ENCODE measurements at places on chromosomes 3 and 15. TPM values are rescaled to one million over a fixed set of nuclear protein-coding genes. Genes with fewer than 3 reads are reported as not detected.

Gene ACKR2
- total RNA-seq, result 1.1 TPM

Gene GOLGA8O
- 0.76 TPM for total RNA-seq

DNA sequence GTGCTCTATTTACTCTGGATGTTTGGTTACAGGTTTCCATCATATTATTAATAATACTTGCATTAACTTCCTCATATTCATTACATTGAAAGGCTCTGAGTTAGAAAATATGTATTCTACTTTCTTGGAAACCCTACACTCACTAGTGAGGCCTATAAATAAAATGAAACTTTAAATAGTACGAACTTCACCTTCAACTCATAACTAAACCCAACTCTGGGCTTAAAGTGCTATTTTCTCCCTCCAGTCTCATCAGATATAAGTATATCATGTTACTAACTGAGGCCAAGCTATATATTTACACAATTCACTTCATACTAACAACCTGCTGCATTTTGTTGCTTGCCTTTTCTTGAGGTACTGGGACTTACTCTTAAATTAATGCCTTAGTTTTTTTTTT, 306.7 kb downstream of the TIGIT start:
- no peak for DNase-seq

DNA sequence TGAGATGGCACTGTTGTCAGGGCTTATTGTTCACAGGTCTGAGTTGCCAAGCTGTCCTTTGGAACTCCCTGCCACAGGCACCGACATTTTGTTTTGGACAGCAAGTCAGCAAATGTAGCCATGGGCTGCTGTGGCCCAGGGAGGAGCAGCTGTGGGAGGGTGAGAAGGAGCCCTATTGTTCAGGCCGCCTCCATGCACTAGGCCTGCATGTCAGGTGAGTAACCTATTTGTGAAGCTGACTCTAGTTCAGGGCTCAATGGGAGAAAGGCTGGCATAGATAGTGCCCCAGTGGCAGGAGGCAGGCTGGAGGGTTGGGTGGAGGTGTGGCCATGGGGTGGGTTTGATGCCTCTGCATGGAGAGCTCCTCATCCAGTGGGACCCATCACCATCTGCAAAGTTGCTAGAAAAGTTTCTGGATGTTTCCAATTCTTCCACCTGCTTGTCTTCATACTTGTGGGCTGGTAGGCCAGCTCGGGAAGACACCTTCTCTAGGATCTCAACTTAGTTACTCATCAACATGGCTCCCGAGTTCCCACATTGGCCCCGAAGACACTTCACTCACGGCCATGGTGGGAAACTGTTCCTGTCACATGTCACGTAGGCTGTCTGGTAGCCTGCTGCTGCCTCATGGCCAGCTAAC, 19.5 kb downstream of the AMOTL2 start:
- no peak for DNase-seq

DNA sequence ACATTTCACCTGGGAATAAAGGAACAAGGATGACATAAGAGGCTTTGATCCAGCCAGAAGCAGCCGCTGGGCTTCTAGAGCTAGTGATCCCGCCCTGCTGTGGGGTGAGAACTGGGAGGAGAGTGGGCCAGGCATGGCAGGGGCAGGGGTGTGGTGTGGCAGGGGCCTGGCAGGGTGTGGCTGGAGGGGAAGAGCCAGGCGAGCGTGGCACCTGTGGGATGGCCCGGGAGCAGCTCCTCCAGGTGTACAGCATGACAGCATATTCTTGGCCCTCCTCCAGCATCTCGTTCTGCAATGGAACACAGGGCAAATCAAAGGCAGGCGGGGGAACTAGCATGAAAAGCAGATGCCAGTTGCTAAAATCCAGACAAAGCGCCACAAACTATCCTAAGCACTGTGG, 35.5 kb downstream of the CYFIP1 start:
- DNase-seq, result peak; percentile 82

DNA sequence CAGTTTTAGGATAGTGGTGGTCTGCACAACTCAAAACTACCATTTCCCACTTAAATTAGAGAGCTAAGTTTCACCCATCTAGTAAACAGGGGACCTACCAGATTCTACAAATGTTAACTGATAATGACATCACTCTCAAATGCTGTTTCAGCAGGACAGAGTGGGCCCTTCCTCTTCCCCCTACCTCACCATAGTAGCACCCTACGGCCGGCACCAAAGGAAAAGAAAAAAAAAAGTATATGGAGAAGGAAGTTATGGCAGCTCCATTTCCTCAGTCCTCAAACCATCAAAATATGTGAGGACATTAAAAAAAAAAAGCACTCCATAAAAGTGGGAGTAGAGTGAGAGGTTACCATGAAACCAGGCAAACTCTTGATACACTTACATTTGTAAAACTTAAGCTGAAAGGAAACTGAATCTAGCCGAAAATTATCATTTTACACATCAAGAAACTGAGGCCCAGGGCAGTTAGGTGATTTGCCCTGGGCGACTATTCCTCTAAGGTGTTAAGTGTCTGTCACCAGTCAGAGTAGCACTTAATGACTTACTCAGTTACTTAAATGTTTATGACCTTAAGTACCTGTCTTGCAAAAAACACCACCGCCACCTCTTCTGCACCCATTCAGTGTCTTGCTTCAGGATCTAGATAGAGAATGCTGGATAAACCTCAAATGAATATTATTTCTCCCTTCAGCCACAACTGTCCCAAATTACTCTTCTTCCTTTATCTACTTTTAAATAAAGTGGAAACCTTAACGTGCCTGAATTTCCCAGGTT, 2.7 kb downstream of the MSL2 start:
- DNase-seq, result no peak

DNA sequence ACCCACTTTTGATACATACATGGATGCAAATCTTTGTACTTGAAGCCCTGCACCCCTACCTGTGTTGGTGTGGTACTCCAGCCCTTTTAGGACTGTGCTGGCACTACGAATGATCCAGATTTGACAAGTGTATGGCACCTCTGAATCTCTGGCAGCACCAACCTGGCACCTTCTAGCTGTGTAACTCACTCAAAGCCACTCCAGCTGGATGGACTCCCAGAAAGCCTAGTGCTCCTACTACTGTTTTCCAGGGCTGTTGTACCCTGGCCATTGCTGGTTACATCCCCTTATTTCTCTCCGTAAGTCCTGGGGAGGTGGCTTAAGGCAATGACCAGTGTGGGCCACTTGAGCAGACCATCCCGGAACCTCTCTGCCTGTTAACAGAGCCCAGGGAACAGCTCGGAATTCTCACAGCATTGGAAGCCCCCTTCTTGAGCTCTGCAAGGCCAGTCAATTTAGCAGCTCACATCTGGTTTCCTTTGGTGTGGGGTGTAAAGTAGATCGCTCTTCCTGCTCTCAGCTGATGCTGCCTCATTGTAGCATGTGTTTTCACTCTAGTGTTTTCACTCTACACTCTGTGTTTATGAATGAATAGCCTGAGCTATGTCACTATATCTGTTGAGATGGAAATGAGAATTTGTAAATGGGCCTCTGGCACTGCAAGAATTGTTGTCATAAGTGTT, 12.2 kb downstream of the CALML4 start:
- no peak for DNase-seq

DNA sequence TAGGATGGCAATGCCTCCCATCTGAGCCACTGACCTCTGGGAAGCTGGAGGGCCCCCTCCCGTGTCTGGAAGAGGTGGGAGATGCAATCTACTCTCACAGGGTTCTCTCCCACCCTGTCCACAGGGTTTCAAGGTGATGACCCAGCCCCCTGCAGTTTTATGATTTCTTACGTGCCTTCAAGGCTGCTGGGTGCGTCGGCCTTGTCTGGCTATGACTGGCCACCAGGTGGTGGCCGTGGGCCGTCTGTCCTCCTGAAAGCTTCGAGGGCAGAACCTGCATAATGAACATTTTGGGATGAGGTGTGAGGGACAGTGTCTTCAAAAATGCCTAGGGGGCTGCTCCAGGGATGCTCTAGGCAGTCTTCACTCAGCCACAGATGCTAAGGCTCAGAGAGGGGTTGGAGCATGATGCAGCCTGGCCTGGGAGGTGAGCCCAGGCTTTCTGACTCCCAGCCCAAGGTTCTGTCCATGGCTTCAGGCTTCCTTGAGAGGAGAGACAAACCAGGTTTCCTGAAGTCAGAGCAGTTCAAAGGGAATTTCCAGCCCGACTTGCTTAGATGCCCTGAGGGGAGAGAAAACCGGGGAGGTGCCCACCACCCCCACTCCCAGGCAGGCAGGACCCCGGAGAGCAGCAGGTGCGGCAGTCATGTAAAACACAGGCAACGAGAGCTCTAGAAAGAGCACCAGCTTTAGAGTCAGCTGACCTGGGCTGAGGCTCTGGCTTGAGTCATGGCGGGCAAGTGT, 18.7 kb downstream of the ISG20 start:
- no peak for DNase-seq

DNA sequence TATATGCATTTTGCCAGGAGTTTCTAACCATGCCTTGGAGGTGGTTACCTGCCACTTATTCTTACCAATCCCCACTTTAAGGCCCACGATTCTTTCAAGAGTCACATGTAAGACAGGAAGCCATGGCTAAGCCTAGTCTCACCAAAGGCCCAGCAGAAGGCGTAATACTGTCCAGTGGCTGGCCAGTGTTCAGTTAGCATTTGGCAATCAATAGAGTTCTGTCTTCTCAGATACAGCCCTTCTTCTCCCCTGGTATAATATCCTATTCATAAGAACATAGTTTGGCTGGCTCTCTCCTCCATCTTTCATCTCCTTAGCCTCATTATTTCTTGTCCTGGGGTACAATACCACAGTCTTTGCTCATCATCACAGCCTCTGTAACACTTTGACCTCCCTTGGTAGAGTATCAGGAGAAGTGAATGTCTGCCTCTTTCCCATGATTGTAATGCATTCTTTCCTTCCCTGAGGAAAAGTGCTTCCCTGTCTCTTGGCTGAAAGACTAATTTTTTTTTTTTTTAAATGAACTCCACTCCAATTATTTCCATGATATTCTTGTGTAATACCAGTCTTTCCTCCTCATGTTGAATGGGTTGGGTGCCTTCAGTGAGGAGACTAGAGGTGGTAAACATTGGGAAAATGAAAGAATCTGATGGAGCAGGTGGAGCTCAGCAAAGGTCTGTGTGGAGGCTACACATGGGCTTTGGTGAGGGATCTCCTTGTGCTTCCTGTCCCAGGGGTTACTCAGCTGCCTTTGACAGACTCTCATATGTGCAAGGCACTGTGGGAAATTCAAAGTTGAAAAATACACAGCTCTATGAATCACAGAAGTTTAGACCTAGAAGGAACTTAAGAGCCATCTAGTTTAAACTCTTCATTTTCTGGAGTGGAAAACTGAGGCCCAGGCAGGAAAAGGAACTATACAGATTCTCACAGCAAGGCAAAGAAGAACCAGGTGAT, 218.2 kb downstream of the P3H2 start:
- no peak for DNase-seq

GRCh38 chr3:39106281-39106811, 1.1 kb downstream of the GORASP1 start:
- DNase-seq, result peak; percentile 15

DNA sequence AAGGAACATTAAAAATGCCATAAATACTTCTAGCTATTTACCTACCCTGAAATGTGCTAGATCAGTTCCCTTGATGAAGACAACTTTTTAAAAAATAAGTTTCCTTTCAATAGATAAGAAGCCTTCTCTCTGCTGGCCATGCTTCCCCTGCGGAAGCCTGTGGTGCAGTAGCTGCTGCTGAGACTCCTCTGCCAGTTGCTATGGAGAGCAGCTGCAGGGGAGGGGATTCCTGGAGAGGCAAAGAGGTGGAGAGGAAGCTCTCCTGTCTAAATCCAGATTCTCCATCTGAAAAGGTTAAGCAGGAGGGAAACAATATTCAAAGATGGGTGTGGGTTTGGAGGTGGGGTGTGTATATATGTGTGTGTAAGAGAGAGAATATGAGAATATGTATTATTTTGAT, 69.8 kb upstream of the BFSP2 start:
- no peak for DNase-seq

GRCh38 chr3:26292780-26293179, 329.8 kb upstream of the LRRC3B start:
- no peak for DNase-seq

DNA sequence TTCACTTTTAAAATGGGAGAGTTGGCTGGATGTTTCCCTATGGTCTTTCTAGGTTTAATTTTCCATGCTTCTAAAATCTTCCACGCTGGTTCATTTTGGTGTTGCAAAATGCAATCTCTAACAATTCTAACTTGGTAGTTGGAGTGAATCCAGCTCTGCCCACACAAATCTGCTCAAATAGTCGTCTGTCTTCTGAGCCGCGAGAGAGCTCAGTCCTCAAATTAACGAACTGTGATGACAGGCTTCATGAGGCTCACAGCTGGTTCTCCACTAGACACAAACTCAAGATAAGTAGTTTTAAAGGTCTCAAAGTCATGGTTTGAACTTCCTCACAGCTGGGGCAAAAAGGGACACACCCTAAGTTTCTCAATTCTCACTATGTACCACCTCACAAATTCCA, 178.6 kb upstream of the LYSMD4 start:
- no peak for DNase-seq

GRCh38 chr3:131067983-131068382, 41.3 kb downstream of the NEK11 start:
- DNase-seq, result no peak

DNA sequence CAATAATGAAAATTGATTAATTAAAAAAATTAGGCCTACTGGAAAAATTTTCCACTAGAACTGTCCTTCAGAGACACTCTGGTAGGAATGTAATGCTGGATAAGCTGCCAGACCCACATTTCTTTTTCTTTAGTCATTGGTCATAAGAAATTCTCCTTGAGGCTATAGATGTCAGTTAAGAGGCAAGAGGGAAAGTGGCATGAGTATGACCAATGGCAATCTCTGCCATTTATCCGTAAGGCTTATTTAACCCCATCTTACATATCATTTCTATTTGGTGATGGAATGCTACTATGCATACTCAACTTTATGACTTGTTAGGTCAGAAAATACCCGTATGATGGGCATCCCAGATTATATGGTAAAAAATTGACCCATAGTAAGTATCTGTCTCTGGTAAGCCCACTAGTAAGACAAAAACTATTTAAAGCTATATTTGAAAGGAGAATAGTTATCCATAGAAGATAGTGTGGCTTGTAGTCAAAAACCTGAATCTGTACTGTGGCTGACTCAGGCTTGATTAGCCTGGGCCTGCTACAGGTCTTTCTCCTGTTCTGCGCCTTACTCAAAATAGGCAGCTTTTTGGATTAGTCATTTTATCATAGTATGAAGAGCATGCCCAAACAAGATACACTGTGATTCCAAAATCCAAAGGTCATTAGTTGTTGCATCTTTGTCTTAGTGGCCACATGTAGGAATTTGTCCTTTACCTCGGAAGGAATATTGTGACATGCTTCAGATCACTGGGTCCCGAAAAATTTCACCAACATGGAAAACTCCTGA, 314.7 kb downstream of the PYDC2 start:
- no peak for DNase-seq

DNA sequence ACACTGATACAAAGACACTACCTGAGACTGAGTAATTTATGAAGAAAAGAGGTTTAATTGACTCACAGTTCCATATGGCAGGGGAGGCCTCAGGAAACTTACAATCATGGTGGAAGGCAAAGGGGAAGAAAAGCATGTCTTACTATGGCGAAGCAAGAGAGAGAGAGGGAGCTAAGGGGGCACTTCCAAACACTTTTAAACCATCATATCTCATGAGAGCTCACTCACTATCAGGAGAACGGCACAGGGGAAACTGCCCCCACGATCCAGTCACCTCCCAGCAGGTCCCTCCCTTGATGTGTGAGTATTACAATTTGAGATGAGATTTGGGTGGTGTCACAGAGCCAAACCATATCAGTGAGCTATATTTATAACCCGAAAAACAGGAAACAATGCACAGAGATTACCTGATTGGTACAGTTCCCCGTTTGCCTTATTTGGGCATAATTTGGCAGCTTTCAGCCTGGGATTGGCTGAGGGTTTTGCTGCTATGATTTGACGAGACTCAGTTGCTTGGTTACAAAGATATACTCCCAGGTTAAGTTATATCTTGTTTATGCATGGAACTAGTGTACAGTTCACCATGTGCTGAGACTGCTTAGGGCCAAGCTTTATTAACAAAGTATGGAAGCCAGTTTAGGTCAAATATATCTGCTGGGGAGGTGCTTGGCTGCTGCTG, 184.2 kb downstream of the NR2F2 start:
- DNase-seq, result no peak
